ENCODE measurements at places on chromosomes 16 and 17. TPM values are rescaled to one million over a fixed set of nuclear protein-coding genes. Genes with fewer than 3 reads are reported as not detected.

- DNase-seq, result no peak
These were observed 11.5 kb downstream of the UBALD2 start for GRCh38 chr17:76276461-76277299.

GRCh38 chr16:13517841-13518240 lies 402.1 kb upstream of the ERCC4 start:
- no peak for DNase-seq

DNA sequence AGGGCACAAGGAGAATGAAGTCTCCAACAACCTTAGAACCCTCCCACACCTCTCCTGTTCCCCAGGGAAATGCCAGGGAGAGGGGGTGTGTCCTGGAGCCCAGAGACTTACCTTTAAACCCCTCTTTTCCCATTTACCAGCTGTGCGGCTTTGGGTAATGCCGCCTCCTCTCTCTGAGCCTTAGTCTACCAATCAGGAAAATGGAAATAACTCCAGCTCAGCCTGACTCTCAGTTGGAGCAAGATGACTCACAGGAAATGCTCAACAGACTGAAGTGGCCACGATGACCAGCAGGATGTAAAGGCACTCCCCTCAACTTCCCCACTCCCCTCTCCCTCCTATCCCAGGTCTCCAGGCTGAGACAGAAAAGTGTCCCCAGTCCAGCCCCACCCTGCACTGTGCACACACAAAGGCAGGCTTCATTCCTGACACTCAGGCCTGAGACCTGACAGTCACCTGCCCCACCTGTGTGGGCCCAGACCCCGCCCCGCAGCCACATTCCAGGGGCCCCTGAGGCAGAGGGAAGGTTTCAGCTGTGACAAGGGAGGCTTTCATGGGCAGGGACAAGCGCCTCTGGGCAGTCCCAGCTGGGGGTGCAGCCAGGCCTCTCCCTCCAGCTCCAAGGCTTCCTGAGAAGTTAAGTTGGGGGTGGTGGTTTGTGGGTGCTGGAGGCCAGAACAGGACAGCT lies 3.0 kb upstream of the KRT15 start:
- DNase-seq, result peak; percentile 94

GRCh38 chr17:69947027-69947759 lies 127.8 kb upstream of the KCNJ16 start:
- DNase-seq, result no peak

DNA sequence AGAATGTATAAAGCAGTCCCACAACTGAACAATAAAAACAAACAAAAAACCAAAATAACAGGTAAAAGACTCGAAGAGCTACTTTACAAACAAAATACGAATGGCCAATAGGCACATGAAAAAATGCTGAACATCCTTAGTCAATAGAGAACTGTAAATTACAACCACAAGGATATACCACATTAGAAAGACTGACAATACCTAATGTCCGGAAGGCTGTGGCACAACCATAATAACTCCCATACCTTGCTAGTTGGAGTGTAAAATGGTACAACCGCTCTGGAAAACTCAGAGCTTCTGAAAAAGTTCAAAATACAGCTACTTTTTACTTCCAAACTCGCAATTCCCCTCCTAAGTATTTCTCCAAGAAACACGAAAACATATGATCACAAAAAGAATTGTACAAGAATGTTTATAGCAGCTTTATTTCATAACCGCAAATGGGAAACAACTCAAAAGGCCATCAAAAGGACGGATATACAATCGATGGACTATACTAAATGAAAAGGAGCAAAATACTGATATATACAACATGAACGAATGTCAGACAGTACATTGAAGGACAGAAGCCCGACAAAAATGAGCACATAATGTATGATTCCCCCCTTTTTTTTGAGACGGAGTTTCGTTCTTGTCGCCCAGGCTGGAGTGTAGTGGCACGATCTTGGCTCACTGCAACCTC lies 2.3 kb downstream of the TP53 start:
- peak; percentile 14 for DNase-seq

RHBDF1 gene
- 21.1 TPM for polyA plus RNA-seq

SMPD3 gene
- polyA plus RNA-seq, result 86.7 TPM

GPRC5C gene
- polyA plus RNA-seq, result 44.7 TPM

FBXL16 gene
- 3.4 TPM for polyA plus RNA-seq

DNA sequence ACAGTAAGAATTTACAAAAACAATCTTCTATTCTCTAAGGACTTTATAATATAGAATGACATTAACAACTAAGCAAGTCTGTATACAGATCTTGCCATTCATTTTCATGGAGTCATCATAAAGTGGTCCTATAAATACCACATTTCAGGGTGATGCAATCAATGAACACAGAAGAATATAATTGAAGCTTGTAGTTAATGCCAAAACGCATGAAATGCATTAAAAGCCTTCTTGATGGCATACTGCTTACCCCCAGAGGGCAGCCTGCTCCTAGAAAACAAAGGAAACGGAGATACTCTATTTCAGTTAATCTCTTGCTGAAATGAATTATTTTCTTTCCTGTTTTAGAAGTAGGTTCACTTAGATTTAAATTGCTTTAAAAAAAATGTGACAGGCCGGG lies 45.2 kb upstream of the STAC2 start:
- DNase-seq, result peak; percentile 28

DNA sequence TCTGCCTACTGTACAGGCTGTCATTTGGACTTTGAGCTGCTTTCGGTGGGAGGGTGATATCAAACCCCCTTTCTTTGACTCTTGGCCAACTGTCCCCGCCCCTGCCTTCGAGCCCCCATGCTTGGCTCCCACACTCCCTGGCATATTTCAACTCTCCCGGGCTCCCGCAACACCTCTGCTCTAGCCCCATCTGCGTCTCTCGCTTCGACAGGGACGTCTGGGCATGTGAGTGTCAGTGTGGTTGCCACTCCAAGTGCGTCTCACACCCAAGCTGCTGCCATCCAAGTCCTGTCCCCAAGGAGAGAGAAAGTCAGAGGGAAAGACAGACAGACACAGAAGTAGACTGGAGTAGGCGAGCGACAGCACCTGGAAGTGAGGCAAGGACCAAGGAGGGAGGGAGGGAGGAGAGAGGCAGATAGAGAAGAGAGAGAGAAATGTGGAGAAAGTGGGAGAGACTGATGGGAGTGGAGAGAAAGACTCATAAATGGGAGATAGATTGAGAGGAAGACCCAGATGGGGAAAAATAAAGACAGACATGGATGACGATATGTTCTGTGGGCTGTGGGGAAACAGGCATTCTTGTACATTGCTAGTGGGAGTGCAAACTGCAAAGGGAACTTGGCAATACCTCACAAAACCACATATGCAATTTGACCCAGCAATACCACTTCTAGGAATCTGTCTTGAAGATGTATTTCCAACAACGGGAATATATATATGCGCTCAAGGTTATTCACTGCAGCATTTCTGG lies 11.8 kb downstream of the STARD3 start:
- DNase-seq, result no peak

HCRT gene
- polyA plus RNA-seq, result not detected

- no peak for DNase-seq
These were observed 34.2 kb downstream of the CD300LF start for GRCh38 chr17:74678541-74678940.

- no peak for DNase-seq
These were observed 229.7 kb downstream of the IRX3 start for GRCh38 chr16:54056921-54057320.

TMEM132E gene
- polyA plus RNA-seq, result 0.48 TPM

- DNase-seq, result no peak
These were observed 43.9 kb downstream of the MEAK7 start for GRCh38 chr16:84460406-84461028.

SLC43A2 gene
- 2.9 TPM for polyA plus RNA-seq

GRCh38 chr16:2056681-2057407 lies 9.1 kb downstream of the TSC2 start:
- DNase-seq, result no peak

CDRT15L2 gene
- not detected for polyA plus RNA-seq

- no peak for DNase-seq
These were observed 95.8 kb upstream of the CRHR1 start for GRCh38 chr17:45688353-45688752.

DNA sequence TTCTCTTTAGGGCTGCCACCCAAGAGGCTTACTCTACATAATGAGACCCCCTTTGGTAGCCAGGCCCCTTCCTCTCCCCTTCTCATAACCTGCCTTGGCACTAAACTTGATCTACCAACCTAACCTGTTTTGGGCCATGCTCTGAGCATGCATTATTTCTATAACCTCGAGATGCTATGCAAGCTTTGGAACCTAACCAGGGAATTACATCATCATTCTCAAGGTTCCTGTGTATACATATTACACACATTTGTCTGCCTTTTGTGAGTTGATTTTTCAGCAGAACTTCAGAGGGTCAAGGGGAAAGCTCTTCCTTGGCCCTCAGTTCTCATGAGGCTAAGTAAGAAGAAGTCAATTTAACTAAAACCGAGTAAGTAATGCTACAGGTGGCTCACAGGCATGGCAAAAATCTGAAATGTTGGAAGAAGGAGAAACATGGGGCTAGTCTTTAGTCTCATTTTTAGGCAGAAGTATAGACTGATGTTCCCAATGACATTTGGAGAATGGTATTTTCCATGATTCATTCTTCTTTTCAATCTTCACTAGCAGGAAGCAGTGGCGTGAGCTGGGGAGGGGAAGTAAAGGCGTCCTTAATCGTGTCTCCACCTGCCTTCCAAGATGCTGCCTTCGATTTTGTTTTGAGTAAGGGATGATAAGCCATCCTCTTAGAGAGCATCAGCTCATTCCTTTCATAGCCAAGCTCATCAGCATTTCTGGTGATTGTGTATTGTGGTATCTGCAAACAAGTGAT lies 308.4 kb downstream of the ABCC12 start:
- no peak for DNase-seq

- no peak for DNase-seq
These were observed 1.7 kb upstream of the CES5A start for GRCh38 chr16:55876854-55877253.

SNAI3 gene
- 0.72 TPM for polyA plus RNA-seq

DNA sequence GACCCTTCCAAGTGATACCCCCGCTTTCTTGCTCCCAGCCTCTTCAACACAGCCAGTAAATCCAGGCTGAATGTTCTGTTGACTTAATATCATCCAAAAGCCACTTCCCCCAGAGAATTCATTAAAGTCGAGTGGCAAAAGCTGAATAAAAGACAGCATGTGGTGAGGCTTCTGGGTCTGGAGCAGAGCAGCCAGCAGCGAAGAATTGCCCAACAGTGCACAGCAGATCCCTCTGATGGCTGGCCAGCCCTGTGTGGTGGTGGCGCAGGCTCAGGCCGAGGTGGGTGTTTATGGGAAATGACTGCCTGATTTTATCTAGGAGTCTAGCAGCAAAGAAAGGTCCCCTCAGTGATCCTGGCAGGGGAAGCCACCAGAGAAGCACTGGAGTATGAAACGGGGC lies 30.3 kb upstream of the RCVRN start:
- no peak for DNase-seq

TNK1 gene
- polyA plus RNA-seq, result 11.9 TPM

DNA sequence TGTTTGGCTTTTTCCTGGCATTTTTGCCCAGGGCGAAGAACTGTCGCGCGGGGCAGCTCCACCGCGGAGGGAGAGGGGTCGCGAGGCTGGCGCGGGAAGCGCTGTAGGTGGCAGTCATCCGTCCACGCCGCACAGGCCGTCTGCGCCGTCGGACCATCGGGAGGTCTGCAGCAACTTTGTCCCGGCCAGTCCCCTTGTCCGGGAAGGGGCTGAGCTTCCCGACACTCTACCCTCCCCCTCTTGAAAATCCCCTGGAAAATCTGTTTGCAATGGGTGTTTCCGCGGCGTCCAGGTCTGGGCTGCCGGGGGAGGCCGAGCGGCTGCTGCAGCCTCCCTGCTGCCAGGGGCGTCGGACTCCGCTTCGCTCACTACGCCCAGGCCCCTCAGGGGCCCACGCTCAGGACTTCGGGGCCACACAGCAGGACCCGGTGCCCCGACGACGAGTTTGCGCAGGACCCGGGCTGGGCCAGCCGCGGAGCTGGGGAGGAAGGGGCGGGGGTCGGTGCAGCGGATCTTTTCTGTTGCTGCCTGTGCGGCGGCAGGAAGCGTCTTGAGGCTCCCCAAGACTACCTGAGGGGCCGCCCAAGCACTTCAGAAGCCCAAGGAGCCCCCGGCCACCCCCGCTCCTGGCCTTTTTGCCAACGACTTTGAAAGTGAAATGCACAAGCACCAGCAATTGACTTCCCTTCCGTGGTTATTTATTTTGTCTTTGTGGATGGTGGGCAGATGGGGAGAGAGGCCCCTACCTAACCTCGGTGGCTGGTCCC lies 2.3 kb upstream of the CBX4 start:
- no peak for DNase-seq

SCARF1 gene
- polyA plus RNA-seq, result 7.7 TPM

DNA sequence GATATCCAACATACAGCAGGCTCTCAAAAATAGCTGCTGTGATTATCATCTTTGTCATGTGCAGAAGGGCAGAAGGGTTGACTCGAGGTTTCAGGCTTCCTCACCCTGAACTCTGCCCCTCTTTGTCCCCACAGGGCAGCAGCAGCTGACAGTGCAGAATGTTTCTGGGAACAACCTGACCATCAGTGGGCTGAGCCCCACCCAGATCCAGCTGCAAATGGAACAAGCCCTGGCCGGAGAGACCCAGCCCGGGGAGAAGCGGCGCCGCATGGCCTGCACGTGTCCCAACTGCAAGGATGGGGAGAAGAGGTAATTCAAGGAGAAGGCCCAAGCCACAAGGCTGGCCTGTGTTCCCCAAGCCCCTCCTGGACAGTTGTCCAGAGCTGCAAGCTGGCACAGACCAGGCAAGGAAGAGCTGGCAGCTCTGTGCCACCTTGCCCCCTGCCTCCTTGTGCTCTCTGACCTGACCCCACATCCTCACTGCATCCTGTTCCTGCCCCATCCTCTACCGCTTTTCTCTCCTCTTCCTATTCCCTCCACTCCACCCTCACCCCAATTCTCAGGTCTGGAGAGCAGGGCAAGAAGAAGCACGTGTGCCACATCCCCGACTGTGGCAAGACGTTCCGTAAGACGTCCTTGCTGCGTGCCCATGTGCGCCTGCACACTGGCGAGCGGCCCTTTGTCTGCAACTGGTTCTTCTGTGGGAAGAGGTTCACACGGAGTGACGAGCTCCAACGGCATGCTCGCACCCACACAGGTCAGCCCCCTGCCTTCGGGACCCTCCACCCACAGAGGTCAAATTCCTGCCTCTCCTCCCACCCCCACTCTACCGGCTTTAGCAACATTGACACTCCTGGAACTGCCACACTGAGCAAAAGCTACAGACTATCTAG lies 16.3 kb upstream of the PNPO start:
- DNase-seq, result no peak

DNA sequence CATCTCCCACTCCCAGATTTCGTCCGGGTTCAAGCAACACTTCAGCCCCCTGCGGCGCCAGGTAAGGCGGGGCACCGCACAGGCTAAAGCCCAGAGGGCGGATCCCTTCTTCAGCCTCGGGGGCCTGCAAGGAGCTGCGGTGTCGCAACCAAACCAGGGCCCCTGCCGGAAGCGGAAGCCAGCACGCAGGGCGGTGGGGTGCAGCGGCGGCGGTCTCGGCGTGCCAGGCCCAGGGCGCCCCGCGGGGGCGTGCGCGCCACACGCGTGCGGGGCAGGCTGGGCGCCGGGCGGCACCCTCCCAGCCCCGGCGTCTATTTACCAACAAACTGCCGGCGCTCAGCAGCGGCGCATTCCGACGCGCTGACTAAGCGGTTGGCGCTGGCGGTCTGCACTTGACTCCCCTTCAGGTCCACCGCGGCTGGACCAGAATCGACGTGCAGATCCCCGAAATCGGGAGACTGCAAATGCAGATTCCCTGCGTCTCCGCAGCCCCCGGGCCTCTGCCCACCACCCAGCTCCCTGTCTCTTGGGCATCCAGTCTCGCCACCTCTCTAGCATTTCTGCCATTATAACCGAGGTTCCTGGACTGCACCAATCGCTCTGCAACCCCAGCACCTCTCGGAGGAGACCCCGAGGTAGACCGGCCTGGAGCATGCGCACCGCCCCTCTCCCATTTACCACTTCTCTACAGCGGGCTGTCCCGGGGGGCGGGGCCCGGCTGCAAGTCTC lies 421 bp upstream of the DLX4 start:
- DNase-seq, result peak; percentile 88

- DNase-seq, result no peak
These were observed 659.2 kb upstream of the SOX9 start for GRCh38 chr17:71461498-71462169.

Data from small intestine (tissue), 16 donors.